ENCODE measurements at places on chromosomes 2 and 18.
A peak's percentile ranks its signal among the peaks of the same experiment; 100 is the strongest.

- no peak for DNase-seq
These were observed 2.7 kb upstream of the CDKL4 start for GRCh38 chr2:39246382-39246980.

GRCh38 chr18:32177530-32177929 lies 12.3 kb upstream of the MEP1B start:
- DNase-seq, result no peak

DNA sequence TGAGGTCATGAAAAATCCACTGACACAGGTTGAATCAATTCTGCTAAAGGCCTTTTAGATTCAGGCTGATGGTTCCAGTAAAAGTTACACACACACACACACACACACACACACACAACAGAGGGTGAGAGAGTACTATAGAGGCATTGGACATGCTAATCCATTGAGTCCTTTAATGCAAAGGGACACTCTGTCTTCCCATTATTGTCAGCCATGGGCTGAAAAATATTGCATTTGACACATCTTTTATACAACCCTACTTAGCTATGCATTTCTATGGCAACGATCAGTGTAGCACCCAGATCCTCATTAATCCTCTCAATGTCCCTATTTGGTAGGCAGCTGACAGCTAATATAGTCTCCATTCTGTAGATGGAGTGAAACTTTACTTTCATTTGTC lies 440.8 kb upstream of the RGPD4 start:
- no peak for DNase-seq

GRCh38 chr2:206642075-206643025 lies at the start of gene FAM237A:
Gene FAM237A (plus strand): TSS chr2:206642487. CDS start chr2:206644237, 1,750 bp downstream.
- DNase-seq, result peak; percentile 53

GRCh38 chr2:171630812-171631626 lies 56.2 kb upstream of the DYNC1I2 start:
- no peak for DNase-seq

- no peak for DNase-seq
These were observed 93.4 kb downstream of the IKZF2 start for GRCh38 chr2:213057977-213058376.

DNA sequence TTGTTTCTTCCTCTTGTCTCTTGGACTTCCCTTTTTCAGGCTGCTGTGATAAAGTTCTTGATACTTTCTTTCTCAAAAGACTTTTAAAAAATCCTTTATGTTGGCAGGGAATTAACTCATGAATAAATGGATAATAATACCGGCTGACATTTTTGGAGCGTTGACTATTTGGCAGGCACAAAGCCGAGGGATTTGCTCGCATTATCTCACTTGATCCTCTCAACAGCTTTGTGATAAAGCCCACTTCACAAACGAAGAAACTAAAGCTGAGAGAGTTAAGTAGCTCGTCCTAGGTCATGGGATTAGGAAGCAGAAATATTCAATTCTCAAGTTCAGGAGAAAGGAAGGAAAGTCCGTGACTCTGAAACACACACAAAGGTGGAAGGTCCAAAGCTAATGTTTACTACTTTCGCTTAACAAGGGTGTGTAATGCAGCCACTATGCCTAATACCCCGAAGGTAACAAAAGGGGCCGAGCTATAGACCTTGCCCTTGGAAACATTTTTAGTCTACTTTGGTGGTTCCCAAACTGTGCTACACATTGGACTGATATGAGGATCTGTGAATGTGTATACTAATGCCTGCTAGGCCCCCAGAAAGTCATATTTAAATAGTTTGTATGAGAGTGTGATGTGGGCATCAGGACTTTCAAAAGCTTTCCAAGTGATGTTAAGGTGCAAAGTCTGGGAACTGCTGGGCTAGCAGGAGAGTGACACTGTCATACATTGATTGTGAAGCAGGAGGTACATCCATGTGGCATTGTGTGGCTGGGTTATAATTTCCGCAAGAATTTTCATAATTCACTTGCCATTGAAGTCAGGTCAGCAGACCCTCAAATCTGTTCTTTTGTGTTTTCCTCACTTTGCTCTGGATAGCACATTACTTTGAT lies 508.4 kb downstream of the PLCL1 start:
- no peak for DNase-seq

GRCh38 chr2:16303761-16304160 lies 361.9 kb downstream of the CYRIA start:
- DNase-seq, result no peak

GRCh38 chr2:15808944-15809343 lies 131.4 kb upstream of the MYCN start:
- DNase-seq, result no peak

DNA sequence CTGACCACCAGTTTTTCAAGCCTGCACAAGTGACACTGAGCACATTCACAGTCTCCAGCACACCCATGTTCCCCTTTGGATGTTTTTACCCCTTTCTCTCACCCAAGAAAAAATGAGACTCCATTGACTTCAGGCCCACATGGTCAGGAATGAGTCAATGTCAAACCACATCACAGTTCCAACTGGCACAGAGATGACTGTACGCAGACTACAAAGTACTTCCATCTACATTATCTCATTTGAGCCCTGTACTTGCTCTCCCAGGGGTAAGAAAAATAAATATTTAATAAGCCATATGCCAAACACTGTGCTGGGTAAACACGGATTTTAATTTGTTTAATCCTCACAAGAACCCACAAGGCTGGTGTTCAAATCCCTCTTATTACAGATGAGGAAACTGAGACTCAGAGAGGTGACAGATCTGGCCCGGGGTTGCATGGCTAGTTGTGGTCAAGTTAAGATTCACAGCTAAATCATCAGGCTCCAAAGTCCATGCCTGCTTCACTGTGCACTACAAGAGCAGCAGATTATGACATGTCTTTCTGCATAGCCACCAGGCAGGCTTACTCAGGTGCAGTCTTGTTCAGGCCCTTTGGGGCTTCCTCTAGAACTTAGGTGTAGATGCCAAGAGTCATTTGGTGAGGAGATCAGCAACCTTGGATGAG lies 106.1 kb downstream of the TXNL1 start:
- no peak for DNase-seq

DNA sequence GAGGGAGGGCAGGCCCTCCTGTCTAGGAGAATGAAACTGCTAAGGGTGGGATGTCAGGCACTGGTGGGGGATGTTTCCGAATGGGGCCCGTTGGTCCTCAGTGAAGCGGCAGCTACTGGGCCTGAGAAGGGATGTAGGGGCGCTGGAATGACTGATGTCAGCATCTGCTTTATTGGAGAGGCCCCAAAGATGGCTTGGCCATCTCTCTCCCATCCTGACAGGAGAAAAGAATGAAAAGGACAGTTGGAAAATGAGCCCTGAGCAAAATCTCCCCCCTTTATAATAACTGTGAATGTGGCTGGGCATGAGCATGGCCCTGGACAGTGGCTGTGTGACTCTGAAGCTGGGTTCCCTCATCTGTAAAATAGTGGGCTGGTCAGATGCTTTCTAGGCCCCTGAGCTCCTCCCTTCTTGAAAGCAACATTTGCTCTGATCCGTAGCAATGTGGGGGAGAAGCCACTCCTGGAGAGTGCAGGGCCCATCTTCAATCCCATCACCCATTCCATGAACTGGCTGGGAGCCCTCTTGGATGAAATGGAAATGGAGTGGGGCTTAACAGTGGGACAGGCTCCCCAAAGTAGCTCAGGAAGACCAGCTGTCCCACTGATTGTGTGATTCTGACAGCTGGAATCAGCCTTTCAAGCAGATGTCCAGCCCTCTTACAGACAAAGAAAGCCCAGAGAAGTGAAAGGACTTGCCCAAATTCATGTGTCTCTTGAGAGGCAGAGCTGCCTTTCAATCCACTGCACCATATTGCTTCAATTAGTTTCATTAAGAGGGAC lies 232.7 kb upstream of the SMAD2 start:
- no peak for DNase-seq

GRCh38 chr2:30321466-30321865 lies 90.1 kb downstream of the LBH start:
- no peak for DNase-seq

GRCh38 chr2:158973116-158973956 lies 4.9 kb downstream of the TANC1 start:
- DNase-seq, result peak; percentile 71

- DNase-seq, result no peak
These were observed 84.2 kb downstream of the ANTXR1 start for GRCh38 chr2:69097148-69097610.

DNA sequence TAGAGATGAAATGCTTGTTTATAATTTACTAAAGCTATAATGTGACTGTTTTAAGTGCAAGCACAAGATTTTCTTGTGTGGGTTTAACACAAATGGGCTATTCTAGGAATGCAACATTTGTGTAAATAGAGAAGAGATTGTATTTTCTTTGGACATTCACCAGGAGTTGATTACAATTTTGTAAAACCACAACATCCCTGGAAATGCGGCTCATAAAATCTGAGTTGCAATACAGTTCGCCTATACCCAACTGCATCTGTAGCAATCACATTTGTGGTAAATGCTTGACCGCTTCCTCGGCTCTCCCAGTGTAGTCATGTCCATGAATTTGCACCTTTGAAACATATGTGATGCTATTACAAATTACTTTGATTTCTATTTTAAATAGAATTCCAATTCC lies 348.7 kb upstream of the CDH20 start:
- no peak for DNase-seq

DNA sequence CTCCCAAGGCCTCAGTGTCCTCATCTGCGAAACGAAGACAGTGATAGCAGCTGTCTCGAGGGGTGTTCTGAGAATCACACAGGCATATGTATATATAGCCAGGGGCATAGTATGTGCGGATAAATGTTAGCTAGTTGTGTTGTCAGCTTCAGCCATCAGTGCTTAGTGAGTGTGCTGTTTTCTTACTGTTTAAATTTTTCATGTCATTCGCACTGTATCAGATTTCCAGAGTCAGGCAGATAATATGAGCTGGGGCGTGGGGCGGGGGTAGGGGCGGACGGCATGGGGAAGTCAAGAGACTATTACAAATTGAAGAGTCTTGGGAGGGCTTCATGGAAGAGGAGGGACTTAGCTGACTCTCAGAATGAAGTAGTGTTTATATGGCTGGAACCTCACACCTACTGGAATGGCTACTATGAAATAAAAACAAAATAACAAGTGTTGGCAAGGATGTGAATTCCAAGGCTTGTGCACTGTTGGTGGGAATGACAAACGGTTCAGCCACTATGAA lies 7.0 kb downstream of the TRAPPC12 start:
- no peak for DNase-seq

- peak; percentile 70 for DNase-seq
These were observed 1.5 kb downstream of the CAB39 start for GRCh38 chr2:230714136-230714480.

GRCh38 chr2:155841442-155841841 lies 491.1 kb downstream of the NR4A2 start:
- peak; percentile 10 for DNase-seq

GRCh38 chr2:41928526-41928925 lies 119.3 kb upstream of the PKDCC start:
- no peak for DNase-seq

- no peak for DNase-seq
These were observed 493.2 kb upstream of the FANCL start for GRCh38 chr2:58734365-58734764.

GRCh38 chr2:219512524-219513216 lies 1.6 kb upstream of the ASIC4 start:
- DNase-seq, result no peak

DNA sequence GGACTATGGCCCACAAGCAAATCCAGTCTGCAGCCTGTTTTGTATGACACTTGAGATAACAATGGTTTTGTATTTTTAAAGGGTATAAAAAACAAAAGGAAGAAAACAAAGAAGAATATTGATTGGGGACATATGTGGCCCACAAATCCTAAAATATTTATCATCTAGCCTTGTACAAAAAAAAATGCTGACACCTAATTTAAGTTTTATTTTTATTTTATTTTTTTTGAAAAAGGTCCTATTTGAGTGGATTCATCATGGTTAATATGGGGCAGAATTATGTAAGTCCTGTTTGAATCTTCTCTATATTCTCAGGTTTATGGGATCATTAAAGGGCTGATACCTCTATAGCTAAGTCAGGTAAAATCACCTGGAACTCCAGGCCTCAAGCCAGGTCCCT lies 525.7 kb downstream of the LRP1B start:
- no peak for DNase-seq

DNA sequence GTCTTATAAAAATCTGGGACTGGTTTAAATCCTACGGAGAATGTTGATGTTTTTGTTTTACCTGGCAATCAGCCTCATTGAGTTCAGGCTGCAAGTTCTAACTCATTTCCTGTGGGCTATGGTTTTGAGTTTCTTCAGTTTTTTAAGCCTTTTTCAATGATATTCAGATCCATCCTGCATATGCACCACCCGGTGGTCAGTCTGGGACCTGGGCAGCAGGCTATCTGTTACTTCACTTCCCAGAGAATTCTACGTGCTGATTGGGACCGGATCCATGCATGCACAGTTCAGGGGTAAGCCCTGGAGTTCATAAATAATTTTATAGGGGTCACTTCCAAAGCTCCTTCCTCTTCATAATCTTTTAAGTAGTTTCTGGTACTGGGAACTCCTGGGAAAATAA lies 339.2 kb upstream of the HNRNPA3 start:
- no peak for DNase-seq

DNA sequence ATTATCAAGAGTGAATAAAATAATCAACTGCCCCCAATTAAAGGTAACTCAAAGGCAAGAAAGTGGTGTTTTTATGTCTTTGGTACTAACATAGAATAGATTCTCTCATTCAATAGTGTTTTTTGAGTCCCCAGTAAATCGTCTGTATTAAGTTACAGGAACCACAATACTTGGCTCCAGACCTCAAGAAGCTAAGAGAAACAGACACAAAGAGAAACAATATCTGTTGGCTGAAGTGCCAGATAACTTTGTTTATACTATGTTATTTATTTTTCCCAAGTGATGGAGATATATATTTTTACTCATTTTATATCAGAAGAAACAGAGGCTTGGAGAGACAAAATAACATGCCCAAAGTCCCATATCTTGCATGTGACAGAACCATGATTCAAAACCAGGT lies 201.7 kb upstream of the HNRNPA3 start:
- DNase-seq, result no peak

DNA sequence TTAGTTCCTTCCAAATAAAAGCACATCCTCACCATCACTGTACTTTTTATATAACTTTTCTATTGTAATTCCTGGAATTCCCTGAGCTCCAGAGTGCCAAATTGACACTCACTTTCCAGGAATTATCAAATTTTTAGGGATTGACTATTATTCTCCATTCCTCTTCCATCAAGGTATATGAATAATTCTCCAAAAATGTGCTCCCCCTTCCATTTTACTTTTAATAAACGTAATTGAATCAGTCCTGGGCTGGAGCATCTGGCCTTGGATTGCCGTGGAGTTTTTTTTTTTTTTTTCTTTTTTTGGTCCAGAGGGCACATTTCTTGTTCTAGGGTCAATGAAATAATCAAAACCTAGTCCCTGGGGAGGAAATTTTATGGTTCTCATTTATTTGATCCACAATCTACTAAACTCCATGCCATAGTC lies 304.3 kb downstream of the CDCA7 start:
- DNase-seq, result no peak

DNA sequence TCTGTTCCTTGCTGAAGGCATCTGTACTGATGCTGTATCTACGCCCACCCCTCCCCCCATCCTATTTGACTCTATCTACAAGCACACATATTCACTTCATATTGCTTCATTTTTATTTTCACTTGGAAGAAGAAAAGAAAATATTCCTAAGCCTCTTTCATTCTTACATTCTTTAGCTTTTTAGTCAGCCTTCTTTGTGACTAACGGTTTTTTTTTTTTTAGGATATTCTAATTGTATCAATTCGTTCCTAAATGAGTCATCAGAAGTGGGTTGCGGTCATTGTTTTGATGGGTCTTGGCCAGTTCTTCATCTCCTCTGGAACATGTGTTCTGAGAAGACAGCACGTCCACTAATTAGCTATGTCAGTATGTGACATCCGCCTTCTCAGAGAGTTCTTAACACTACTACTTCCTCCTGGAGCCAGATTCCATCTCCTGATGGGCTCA lies 88.7 kb downstream of the MYO1B start:
- DNase-seq, result no peak

GRCh38 chr2:167575276-167575675 lies 672.1 kb downstream of the STK39 start:
- DNase-seq, result no peak
